CD4-positive, CD25-positive, alpha-beta regulatory T cell (primary cell): ENCODE measurements at places on chromosomes 5 and 9. TPM values are rescaled to one million over a fixed set of nuclear protein-coding genes. Genes with fewer than 3 reads are reported as not detected.

Gene ABCA1
- 0.41 TPM for polyA plus RNA-seq

Gene CDX1
- polyA plus RNA-seq = not detected

Gene LVRN
- polyA plus RNA-seq = not detected

Gene DNAH5
- polyA plus RNA-seq = not detected

DNA sequence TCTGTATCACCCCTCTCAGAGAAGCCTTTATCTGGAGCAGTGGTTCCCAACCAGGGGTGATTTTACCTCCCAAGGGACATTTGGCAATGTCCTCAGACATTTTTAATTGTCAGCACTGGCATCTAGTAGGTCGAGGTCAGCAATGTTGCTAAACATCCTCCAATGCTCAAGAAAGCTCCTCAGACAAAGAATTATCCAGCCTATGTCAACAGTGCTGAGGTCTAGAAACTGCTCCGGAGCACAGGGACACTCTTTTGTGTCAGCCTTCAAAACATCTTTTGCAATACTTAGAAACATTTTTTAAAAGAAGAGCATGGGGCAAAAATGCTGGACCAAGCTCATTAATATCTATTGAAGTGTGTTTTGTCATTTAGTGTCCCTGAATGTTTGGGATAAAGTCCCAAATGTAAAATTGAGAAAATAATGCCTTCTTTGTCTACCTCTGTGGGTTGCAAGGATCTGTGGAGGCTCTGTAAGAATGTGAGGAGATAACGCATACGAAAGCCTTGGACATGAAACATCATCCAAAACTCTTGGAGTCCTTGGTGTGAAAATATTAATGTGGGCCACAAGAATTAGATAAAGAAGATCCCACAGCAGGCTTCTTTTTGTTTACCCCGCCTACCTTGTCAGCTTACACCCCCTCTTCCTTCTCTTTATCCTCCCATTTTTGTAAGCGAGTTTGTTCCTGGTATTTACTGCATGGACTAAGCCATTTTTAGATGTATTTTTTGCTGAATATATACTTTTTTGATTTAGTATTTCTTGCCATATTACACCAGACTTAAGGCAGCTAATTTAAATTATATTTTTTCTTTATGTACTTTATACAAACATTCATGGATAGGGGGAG, 193.5 kb downstream of the CD180 start:
- DNase-seq = no peak
- peak overlapping the region; percentile 83 for H3K27ac ChIP-seq
- no peaks in the 10 kb centered on the region for H3K36me3 ChIP-seq
- peaks cover 39% of the 10 kb centered on the region for H3K4me1 ChIP-seq
- H3K27me3 ChIP-seq = no peaks in the 10 kb centered on the region
- peak overlapping the region; percentile 76 for H3K4me3 ChIP-seq

DNA sequence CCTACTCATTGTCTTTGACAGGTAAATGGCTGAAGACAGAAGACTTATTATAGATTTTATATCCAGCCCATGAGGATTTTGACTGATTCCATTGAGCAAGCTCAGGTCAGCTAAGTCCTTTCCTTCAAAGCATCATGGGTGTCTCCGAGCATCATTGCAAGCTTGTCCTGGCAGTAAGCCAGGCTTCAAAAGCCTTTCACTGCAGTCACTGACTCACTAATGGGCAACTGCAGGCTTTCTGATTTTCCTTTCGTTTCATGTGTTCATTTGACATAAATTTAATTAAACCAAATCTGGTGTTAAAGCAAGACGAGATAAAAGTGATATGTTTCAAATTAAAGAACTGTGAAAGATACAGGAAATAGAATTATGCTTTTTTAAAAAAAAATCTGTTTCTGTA, 426.2 kb downstream of the ANXA1 start:
- H3K36me3 ChIP-seq = no peaks in the 10 kb centered on the region
- H3K27ac ChIP-seq = no peak overlapping the region
- no peaks in the 10 kb centered on the region for H3K4me1 ChIP-seq
- no peak overlapping the region for H3K4me3 ChIP-seq

DNA sequence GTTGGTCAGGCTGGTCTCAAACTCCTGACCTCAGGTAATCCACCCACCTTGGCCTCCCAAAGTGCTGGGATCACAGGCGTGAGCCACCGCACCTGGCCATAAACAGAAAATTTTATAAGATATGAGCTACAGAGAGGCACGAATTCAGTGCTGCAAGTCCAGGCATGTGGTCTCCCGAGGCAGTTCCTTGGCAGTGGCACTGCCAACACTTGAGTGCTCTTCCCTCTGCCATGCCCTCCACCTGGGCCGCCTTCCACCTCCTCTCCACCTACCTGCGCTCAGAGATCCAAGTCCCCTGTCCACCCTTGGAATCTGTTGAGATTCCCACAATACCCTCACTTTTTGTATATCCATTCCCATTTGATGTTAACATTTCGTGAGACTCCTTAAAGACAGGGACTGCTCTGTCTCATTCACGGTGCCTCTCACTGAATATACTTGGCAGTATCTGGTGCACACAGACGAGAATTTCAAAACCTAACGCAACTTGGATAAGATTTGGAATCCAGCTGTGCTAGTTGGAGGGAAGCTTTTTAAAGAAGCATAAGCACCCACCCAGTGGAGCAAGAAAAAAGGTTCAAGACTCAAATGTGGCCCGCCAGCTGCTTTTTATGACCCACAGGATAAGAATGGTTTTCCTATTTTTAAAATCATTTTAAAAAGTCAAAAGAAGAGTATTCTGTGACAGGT, 68.3 kb downstream of the DCP2 start:
- H3K4me3 ChIP-seq = no peak overlapping the region
- H3K27ac ChIP-seq = no peak overlapping the region
- H3K27me3 ChIP-seq = no peaks in the 10 kb centered on the region
- DNase-seq = no peak
- no peaks in the 10 kb centered on the region for H3K4me1 ChIP-seq

GRCh38 chr5:56075361-56075760, 80.6 kb upstream of the IL6ST start:
- H3K4me3 ChIP-seq = no peak overlapping the region
- no peaks in the 10 kb centered on the region for H3K36me3 ChIP-seq
- no peaks in the 10 kb centered on the region for H3K27me3 ChIP-seq
- no peak overlapping the region for H3K27ac ChIP-seq
- H3K4me1 ChIP-seq = peaks cover 34% of the 10 kb centered on the region

GRCh38 chr9:110446171-110446570, 108.5 kb upstream of the TXNDC8 start:
- no peak overlapping the region for H3K4me3 ChIP-seq
- H3K27ac ChIP-seq = no peak overlapping the region
- no peak for DNase-seq

DNA sequence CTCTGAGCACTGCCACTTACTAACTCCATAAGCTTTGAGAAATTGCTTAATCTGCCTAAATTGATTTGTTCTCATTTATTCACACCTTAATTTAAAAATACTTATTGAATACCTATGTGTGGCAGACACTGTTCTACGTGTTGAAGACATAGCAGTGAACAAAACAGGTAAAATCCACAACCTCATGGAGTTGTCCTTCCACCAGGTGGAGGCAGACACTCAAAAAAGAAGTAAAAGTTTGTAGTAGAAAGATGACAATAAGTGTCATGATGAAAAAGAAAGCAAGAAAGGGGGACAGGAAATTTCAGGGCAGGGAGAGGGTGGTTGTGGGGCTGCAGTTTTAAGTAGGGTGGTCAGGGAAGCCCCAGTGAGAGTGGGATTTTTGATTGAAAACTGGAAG, 94.9 kb downstream of the SREK1 start:
- no peak for DNase-seq
- H3K27ac ChIP-seq = no peak overlapping the region
- no peak overlapping the region for H3K4me3 ChIP-seq
- H3K27me3 ChIP-seq = no peaks in the 10 kb centered on the region
- H3K36me3 ChIP-seq = no peaks in the 10 kb centered on the region

DNA sequence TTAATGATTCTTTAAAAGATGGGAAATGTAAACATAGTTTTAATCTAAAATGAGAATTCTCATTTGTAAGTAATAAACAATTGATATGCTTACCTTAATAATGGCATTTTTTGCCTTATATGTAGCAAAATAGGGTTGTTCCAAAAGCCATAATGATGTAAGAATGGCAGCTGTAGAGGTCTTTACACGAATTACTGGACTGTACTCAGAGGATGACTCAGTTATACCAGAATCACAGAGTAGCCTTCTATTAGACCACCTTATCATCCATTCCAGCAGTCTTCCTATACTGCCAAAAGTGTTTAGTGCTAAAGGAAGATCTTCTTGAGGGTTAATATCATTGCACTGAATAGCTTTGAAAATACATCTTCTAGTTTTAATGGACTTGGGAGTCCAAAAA, 66.5 kb downstream of the CPLANE1 start:
- no peak overlapping the region for H3K4me3 ChIP-seq
- H3K36me3 ChIP-seq = no peaks in the 10 kb centered on the region
- no peak for DNase-seq
- H3K27me3 ChIP-seq = no peaks in the 10 kb centered on the region
- no peaks in the 10 kb centered on the region for H3K4me1 ChIP-seq

GRCh38 chr5:91240175-91240574, 142.9 kb downstream of the ARRDC3 start:
- H3K4me3 ChIP-seq = no peak overlapping the region
- H3K36me3 ChIP-seq = no peaks in the 10 kb centered on the region
- DNase-seq = no peak
- H3K27ac ChIP-seq = no peak overlapping the region

DNA sequence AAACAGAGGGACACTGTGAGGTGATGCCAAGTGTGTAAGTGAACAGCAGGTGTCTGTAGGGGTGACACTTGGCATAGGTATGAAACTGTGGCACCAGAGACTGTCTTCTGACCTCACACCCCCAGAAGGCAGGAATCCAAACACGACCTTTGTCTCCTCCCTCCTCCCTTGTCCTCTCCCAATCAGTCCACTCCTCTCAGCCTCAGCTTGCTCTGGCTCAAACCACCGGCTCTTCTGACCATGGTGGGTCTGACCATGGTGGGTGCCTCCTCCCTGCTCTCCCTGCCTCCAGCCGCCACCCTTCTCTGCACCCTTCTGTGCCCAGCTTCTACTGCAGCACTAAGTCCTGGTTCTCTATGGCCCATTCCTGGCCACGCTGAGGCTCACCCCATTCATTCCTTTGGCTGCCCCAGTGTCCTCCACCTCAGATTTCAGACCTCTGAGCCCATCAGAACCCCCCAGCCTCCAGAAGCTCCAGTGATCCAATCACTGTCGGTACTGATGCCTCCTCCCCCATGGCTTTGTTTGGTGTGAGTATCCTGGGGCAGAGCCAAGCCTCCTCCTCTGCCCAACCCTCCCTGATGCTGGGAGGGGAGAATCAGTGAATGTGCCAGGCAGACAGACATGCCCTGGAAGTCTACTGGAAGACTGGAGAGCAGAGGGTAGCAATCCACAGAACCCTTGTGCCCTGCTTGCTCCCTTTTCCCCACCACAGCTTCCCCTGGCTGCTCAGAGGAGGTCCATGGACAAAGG, 1.7 kb upstream of the ARID3C start:
- H3K4me1 ChIP-seq = peaks cover 22% of the 10 kb centered on the region
- no peaks in the 10 kb centered on the region for H3K36me3 ChIP-seq
- peaks cover 37% of the 10 kb centered on the region for H3K27me3 ChIP-seq
- H3K27ac ChIP-seq = no peak overlapping the region

DNA sequence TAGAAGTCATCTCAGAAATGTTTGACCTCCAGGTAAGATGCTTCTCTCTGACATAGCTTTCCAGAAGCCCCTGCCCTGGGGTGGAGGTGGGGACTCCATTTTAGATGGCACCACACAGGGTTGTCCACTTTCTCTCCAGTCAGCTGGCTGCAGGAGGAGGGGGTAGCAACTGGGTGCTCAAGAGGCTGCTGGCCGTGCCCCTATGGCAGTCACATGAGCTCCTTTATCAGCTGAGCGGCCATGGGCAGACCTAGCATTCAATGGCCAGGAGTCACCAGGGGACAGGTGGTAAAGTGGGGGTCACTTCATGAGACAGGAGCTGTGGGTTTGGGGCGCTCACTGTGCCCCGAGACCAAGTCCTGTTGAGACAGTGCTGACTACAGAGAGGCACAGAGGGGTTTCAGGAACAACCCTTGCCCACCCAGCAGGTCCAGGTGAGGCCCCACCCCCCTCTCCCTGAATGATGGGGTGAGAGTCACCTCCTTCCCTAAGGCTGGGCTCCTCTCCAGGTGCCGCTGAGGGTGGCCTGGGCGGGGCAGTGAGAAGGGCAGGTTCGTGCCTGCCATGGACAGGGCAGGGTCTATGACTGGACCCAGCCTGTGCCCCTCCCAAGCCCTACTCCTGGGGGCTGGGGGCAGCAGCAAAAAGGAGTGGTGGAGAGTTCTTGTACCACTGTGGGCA, 642 bp downstream of the CSF2 start:
- H3K27me3 ChIP-seq = no peaks in the 10 kb centered on the region
- DNase-seq = no peak
- peaks cover 12% of the 10 kb centered on the region for H3K4me1 ChIP-seq
- H3K36me3 ChIP-seq = no peaks in the 10 kb centered on the region
- H3K27ac ChIP-seq = no peak overlapping the region
- H3K4me3 ChIP-seq = no peak overlapping the region

GRCh38 chr9:133505186-133505830, 19.5 kb downstream of the MYMK start:
- no peak for DNase-seq

GRCh38 chr5:115417076-115417475, 120.6 kb upstream of the CCDC112 start:
- no peak overlapping the region for H3K4me3 ChIP-seq
- H3K4me1 ChIP-seq = no peaks in the 10 kb centered on the region
- H3K27me3 ChIP-seq = peaks cover 4% of the 10 kb centered on the region
- no peak overlapping the region for H3K27ac ChIP-seq

- peaks cover 25% of the 10 kb centered on the region for H3K4me1 ChIP-seq
- H3K27ac ChIP-seq = no peak overlapping the region
- no peak for DNase-seq
- no peaks in the 10 kb centered on the region for H3K27me3 ChIP-seq
- no peaks in the 10 kb centered on the region for H3K36me3 ChIP-seq
- no peak overlapping the region for H3K4me3 ChIP-seq
Measured at GRCh38 chr5:156918311-156918845, 44.6 kb downstream of the TIMD4 start.
